ENCODE measurements at places on chromosomes 5 and 9. TPM values are rescaled to one million over a fixed set of nuclear protein-coding genes. Genes with fewer than 3 reads are reported as not detected.

GRCh38 chr5:149162401-149163084 lies 21.2 kb downstream of the ABLIM3 start:
- no peak for DNase-seq

- no peak for DNase-seq
Observed at GRCh38 chr5:62596691-62597090, 18.1 kb downstream of the LRRC70 start.

- DNase-seq = no peak
Observed at GRCh38 chr5:175082866-175083590, 358.6 kb downstream of the MSX2 start.

DNA sequence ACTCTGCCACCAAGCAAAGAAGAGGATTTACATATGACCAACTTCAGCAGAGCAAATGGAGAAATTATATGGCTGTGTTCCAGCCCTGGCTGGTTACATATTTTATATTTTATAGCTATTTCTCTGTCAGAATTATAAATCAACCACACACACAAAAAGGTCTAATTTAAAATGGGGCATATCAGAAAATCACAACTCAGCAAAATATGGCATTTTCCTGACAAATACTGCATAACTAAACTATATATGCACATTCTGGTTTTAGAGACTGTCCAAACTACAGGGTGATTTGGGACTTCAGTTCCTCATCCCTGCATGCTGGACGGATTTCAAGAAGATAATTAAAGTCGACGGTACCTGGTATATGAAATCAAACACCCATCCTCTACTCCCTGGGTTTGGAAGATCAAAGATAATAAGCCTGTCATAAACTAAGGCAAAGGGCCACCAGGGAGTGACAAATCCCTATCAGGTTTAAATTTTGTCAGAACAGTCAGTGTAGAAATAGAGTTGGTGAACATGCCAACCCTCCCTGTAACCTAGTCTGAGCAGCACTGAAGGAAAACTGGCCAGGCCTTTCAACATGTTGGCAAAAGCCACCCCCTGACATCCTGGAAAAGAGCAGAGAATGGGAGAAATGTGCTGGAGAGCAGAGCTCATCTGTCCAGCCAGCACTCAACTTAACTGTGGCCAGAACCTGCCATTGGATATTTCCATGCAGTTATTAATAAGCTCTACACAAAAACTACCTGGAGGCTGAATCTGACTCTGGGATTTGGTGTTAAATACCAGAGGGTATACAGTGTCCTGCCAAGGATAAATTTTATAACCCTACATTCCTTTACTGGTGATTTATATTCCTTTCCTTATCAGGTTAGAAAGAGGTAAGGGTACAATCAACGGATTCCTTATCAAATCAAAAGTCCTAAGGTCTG lies 235.7 kb downstream of the ENC1 start:
- no peak for DNase-seq

GRCh38 chr9:20564650-20565049 lies 57.6 kb downstream of the MLLT3 start:
- no peak for DNase-seq

LCN9 gene
- total RNA-seq = not detected

- no peak for DNase-seq
Observed at GRCh38 chr5:169089343-169089742, 211.6 kb downstream of the SLIT3 start.

ANKRD34B gene
- not detected for total RNA-seq

- no peak for DNase-seq
Observed at GRCh38 chr9:84277646-84278045, 62.9 kb downstream of the SLC28A3 start.

PHF24 gene
- total RNA-seq = 0.74 TPM

DNA sequence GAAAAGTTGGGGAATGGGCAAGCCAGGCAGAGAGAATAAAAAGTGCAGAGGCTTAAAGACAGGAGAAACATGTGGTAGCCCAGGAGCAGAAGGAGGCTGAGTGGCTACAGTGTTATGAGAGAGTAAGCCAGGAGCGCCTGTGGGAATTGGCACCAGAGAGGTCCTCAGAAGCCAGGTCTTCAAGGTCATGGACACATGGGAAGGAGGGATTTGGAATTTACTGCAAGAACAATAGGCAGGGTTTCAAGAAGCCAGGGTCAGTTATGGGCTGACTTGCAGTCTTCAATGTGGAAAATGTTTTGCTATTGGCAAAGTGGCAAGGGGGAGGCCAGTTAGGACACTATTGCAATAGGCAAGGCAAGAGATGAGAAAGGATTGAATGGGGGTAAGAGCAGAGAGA lies 29.3 kb downstream of the ERAP1 start:
- DNase-seq = no peak

GRCh38 chr5:149445739-149446369 lies 66.8 kb upstream of the IL17B start:
- DNase-seq = no peak

DNA sequence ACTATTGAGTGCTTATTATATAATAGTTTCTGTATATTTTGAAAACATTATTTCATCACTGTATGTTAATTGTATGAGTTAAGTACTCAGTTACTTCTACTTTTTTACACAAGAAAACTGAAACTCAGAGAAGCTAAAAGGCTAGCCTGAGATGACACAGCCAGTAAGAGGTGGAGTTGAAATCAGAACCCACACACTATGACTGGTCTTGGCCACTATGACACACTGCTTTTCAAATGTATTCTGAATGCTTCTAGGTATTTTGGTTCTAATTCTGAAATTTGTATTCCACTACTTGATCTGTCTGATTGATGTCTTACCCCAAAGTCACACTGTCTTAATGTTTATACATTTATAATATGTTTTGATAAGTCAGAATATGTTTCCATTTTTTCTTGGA lies 181.8 kb downstream of the ZDHHC21 start:
- no peak for DNase-seq

DNA sequence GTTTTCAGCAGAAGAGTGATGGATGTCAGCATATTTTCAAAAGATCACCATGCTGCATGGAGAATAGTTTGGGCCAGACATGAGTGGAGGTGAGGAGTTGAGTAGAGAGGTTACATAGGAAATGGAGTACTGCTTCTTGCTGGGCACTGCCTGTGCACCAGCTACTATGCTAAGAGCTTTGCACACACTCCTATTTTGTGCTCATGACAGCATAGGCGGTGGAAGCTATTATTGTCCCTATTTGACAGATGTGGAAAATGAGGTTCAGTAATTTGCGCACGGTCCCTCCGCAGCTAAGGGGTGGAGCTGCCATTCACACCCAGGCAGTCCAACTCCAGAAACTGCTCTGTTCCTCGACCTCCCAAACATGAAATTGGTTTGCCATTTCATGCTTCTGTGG lies 67.8 kb downstream of the ENTREP1 start:
- DNase-seq = no peak

CANX gene
- 628 TPM for total RNA-seq

GRCh38 chr9:27627188-27627564 lies 53.9 kb upstream of the C9orf72 start:
- DNase-seq = no peak

Measured in upper lobe of left lung (tissue), 6 donors.